Placental pericyte (primary cell): ENCODE measurements at places on chromosomes 1 and 21. TPM values are rescaled to one million over a fixed set of nuclear protein-coding genes. Genes with fewer than 3 reads are reported as not detected.

Gene UMODL1
- 0.29 TPM in 1 of 2 replicates, not detected in the other for total RNA-seq

Gene MPL
- total RNA-seq = 0.86 TPM in 1 of 2 replicates, not detected in the other

Gene CACNA1E
- total RNA-seq = under 0.01 TPM in 1 of 2 replicates, not detected in the other

Gene C1orf94
- not detected in 2 replicates for total RNA-seq

Gene DCST2
- total RNA-seq = 0.66 TPM in 1 of 2 replicates, not detected in the other

Gene SLAMF9
- not detected in 2 replicates for total RNA-seq

Gene IL12RB2
- total RNA-seq = 0.72 TPM in 1 of 2 replicates, not detected in the other

Gene GRIK3
- total RNA-seq = not detected in 2 replicates
